NCI-H1694 treated with DMSO at 0.1 percent for 48 hours (cell line): ENCODE measurements at places on chromosomes 12 and 14.

DNA sequence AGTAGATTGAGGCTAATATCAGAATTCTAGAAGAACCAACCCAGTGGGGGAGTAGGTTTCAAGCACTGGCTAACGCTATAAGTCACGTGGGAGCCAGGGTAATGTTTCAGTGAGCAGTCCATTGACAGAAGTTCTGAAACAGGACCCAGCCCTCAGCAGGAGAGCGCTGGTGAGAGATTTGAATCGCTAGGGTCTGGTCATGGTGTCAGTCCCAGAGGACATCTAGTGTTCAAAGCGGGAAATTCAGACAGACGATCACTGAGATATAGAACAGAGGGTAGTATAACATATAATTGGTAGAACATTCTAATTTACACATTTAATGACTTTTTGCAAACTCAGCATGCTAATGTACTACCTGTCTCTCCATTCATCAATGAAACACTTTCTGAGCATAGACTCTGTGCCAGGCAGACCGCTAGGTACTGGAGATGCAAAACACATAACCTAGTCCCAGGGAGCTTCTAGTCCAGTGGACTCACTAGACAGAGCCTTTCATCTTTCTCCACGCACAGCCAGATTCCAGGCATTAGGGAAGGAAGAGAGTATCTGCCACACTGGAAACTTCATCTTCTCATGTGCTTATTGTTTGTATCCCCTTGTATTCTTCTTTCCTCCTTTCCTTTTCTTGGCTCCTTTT lies 35.4 kb upstream of the RNASE3 start:
- DNase-seq = peak; percentile 47

- DNase-seq = no peak
These were observed 10.3 kb downstream of the NAB2 start for GRCh38 chr12:57099047-57099714.

GRCh38 chr12:63888908-63889635 lies 44.6 kb downstream of the SRGAP1 start:
- no peak for DNase-seq

DNA sequence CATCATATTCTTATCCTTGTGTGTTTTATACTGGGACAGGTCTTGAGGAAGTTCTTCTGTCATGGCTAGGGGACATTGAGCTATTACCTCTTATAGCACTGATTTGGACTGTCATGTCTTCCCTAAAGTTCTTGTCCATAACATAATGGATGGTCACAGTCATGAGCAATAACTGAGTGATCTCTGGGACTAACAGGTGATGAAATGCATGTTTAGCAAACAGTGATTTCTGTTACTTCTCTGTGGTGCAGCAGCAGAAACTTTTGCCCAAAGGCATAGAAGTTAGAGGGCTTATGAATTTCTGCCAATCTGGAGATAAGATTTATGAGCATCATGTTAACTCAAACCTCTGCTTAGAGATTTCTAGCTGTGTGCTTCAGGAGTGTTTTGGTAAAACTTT lies 5.9 kb downstream of the ADIPOR2 start:
- no peak for DNase-seq

- DNase-seq = no peak
These were observed 6.7 kb downstream of the HSD17B6 start for GRCh38 chr12:56769868-56770267.

GRCh38 chr12:82015623-82016347 lies 256.6 kb upstream of the PPFIA2 start:
- DNase-seq = no peak

DNA sequence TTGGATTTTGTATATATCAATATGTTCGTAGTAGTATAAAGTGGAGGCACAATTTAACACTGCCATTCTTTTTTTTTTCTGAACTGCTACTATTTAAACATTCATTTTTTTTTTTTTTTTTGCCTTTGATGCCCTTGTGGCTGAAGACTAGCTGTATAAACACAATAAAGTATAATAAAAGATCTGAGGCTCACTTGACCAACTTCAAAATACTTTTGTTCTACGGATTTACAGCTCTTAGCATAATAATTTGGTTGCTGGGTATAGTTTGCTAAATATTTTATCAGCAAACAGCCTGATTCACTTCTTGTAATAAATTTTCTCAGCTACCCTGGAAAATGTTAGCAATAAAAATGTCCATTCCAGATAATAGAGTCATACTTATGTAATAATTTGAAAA lies 128.3 kb downstream of the KCNC2 start:
- DNase-seq = no peak

GRCh38 chr14:99230208-99231151 lies 41.5 kb downstream of the BCL11B start:
- no peak for DNase-seq

DNA sequence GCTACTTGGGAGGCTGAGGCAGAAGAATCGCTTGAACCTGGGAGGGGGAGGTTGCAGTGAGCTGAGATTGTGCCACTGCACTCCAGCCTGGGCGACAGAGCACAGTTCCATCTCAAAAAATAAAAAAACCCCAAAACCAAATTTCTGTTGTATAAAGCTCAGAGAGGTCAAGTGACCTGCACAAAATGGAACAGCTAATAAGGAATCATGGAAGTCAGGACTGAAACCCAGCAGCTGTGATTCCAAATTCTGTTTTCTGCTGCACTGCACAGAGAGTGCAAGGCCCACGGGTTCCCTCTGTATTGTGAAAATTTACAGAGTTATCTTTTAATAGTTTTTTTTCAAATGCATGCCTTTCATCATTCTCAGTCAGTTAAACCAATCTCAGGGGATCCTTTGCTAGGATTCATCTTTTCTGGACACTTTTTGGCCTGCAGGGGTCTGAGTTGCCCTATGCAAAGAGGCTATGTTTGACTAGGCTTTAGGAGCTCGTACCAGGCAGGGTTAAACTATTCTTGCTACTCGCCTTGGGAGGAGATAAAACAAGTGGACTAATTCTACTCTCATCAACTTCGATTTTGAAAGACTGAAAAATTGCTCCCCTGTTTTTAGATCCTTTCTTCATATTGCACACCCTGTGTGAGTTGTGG lies 26.1 kb upstream of the AACS start:
- no peak for DNase-seq

DNA sequence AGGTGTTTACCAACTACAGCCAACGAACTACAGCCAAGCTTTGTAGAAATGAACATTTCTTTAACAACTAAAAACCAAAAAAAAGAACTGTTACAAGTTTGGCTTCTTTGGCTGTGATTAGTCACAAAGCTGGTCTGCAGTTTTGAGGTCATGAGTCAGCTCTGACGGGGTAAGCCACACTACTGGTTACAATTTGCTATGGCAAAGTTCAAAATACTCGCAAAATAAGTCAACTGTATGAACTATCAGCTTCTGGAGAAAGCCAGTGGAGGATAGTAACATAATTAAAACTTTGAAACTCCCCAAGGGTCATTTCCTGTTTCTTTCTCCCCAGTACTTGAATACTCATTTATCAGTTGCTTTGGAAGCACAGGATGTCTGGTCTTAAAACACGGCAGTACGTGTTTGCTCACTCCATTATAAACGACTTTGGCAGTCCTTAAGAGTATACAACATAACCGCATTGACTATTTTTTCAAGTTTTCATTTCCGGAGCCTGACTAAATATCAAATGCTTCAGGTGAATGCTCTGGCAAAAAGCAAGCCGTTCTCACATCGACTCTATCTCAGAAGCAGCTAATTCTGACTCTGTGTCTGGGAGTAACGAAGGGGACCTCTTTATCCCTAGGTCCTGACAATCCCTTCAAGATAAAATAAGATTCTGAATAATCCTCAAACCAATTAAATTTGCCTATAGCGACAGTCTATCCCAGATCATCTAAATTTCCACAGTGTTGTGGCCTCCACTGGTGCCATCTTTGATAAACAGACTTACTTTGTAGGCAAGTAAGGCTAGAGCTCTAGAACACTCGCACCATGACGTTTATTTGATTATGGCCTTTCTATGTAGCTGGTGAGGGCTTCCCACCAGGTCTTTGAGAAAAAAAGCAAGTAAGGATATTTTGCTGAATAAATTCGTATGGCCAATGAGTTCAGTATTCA lies 10.6 kb downstream of the PHLDA1 start:
- no peak for DNase-seq

DNA sequence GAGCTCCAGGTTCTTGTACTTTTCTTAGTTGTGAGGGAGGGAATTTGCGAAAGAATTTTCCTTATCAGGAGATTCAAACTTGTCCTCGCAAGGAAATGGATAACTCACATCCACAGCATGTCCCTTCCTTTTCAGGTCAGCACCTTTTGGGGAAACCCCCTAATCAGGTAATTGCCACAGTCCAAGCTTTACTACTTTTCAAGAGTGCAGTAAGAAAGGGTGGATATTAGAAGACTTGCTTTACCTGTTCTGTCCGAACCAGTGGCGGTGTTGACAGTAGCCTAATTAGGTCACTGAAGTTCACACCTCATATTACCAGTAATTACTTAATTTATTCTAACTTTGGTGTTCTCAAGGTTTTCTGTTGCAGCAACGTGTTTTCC lies 6.7 kb upstream of the C12orf50 start:
- DNase-seq = no peak

DNA sequence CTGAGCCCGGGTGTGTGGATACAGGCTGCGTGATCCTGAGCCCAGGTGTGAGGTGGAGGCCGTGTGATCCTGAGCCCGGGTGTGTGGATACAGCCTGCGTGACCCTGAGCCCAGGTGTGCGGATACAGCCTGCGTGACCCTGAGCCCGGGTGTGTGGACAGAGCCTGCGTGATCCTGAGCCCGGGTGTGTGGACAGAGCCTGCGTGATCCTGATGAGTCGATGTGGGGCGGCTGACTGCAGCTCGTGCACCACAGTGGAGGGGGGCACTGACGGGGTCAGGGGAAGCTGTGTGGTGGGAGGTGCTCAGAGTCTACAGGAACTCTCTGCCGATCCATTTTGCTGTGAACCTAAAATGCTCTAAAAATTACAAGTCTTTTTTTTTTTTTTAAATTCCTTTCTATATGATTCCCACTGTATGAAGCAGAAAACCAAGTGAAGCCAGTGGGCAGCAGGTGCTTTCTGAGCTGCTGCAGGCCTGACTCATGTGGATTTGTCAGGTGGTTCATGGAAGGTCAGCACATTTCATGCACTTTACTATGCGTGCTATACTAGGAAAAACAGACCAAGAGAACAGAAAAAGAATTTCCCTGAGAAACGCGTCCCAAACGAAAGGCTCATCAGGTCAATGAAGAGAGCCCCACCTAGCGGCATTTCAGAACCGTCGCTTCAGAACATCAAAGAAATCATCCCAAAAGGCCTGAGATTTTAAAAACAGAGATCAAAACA lies 19.3 kb downstream of the BRF1 start:
- DNase-seq = peak; percentile 95

DNA sequence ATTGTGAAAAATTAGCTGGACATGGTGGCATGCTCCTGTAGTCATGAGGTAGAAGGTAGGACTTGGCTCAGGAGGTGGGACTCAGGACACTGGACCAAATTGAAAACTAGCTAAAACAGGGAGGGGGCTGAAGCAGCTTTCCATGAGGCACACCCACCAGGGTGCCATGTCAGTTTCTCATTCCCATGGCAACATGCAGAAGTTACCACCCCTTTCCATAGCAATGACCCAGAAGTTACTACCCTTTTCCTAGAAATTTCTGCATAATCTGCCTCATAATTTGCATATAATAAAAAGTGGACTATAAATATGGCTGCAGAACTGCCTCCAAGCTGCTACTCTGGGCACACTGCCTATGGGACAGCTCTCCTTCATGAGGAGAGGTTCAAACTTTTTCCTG lies 38.5 kb downstream of the ERO1A start:
- no peak for DNase-seq

DNA sequence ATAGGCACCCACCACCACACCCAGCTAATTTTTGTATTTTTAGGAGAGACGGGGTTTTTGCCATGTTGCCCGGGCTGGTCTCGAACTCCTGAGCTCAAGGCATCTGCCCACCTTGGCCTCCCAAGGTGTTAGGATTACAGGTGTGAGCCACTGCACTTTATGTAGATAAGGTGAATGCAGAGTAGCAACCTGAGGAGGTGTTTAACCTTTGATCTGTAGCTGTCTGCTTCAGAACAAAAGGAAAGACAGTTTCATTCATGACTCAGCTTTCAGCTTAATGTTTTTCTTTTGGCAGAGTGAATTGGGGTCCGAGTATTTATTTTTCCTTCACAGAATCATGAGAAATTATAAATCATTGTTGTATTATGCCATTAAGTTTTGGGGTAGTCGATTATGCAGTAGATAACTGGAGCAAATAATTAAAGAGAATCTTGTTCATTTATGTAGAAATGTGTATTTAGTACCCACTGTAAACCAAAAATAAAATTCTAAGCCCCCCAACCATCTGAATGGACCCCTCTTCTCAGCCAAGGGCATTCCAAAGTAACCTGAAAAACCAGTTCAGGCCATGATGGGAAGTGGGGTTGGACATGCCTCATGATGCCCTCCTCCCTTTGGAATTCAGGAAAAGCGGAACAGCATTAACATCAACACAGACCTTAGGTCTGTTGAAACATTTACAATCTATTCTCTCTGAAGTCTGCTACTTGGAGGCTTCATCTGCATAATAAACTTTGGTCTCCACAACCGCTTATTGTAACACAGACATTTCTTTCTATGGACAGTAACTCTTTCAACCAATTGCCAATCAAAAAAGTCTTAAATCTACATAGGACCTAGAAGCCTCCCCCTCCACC lies 10.7 kb upstream of the STX2 start:
- no peak for DNase-seq

DNA sequence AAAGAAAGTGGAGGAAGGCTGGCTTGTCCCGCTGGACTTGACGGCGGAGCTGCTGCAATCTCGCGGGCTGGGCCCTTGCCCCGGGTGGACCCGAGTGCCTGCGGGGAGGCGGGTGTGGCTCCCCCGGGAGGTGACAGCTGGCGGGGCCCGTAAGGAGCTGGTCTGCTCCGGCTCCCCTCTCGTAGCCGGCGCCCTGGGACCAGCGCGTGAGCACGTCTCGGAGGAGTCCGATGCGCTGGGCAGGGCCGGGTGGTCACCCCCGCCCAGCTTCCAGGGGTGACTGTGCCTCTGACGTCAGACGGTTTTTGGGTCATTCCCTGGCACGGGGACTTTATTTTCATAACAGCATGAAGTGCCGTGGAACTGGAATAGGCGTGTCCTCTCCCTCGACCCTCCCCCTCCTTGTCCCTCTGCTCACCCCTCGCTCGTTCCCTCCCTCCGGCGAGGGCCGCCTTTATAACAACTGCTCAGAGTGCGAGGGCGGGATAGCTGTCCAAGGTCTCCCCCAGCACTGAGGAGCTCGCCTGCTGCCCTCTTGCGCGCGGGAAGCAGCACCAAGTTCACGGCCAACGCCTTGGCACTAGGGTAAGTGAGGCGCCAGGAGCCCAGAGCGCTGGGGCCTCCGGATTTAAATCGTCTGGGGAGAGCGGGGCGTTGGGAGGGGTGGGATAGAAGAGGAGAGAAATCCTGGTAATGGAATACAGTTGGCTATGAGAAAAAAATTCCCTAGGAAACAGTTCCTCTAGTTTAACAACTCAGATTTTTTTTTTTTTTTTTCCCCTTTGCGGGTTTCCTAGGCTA lies at the start of gene GPRC5A:
TSS of gene GPRC5A (plus strand) at position 483 of the 801 bp plus-strand sequence. CDS start 16,688 bp downstream, outside the sequence.
- DNase-seq = peak; percentile 24

DNA sequence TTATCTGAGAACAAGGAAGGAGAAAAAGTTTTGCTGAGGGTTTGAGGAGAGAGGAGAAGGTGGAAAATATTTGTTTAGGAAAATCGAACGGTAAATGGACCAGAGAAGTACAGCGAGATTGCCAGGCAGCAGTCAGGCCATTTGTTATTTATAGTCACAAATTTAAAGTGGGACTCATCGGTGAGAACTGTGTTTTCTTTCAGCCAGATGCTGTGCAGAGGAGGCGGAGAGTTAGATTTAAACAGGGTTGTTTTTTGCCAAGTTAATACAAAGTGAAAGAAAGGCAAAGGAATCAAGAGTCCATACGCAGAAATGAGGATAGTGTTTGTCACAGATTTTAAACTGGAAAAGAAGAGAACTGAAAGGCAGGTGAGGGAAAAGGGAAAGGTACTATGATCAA lies 200.6 kb upstream of the CNOT2 start:
- peak; percentile 15 for DNase-seq

- no peak for DNase-seq
These were observed 175.2 kb upstream of the GRIN2B start for GRCh38 chr12:14156606-14157005.
